ENCODE measurements at places on chromosomes 7 and 10.

GRCh38 chr10:108735380-108735779 is 1187.9 kb downstream of the XPNPEP1 start:
- DNase-seq: no peak

GRCh38 chr7:129367349-129367699 is 66.9 kb upstream of the STRIP2 start:
- DNase-seq: no peak

DNA sequence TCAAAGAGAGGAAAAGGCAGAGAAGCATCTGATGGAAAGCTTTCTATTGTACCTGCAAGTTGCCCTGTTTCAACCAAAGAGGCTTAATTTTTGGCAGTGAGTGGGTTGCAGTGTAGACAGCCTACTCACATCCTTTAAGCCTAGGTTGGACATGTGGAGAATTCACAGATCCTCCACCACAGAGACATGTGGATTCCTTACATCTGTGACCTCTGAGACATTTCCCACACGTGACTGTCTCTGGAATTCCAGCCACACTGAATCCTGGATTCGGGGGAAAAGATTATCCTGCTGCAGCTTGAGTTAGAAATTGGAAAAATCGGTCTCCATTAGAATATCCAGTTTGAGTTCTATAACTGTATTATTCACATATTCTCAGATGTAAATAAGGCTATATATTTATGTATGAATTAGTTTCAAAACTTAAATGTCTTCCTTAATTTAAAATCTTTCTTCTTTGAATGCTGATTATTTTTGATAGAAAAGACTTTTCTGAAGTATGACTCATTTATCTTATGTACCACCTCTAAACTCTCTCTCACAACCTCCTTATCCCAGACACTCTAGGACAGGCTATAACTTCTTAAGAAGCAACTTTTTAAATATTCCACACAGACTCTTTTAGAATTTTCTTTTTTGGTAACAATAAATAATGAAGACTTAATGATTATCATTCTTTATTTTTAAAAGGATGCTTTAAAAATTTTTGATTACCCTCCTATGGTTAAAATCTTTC is 123.3 kb downstream of the TWIST1 start:
- DNase-seq: no peak

DNA sequence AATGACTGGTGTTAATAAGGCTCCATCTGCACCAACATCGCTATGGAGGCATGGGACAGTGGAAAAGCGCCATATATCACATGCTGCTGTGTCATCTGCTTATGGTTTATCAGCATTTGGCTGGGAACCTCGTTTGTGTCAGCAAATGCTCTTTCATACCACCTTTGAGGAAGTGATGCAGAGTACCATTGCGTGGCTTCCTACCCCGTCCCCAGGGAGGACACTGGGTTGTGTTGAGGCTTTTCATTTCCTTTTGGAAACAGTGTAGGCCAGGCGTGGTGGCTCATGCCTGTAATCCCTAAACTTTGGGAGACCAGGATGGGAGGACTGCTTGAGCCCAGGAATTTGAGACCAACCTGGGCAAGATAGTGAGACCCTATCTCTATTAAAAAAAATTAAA is 6.8 kb downstream of the TACR2 start:
- no peak for DNase-seq
